ENCODE measurements at places on chromosomes 12 and 14.

DNA sequence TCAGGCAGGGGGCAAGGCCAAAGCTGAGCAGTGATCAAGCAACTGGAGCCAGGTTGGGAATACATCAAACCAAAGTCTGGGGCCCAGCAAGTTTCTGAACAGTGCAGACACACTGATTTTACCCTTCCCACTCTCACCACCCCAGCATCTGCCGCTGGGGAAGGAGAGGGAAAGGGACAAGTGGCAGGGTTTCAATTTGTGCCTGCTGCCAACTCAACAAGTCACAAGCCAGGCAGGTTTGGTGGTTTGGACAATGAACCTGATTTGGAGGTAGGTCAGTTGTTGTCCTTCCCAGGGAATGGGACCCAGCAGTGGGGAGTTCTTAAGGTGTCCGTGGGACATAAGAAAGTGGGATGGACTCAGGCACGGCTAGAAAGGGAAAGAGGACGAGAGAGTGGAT lies 151.9 kb upstream of the NOS1 start:
- DNase-seq: no peak

- no peak for DNase-seq
Measured at GRCh38 chr12:3520168-3520567, 29.2 kb downstream of the PRMT8 start.

GRCh38 chr12:106341086-106341877 lies 16.3 kb upstream of the POLR3B start:
- DNase-seq: no peak

DNA sequence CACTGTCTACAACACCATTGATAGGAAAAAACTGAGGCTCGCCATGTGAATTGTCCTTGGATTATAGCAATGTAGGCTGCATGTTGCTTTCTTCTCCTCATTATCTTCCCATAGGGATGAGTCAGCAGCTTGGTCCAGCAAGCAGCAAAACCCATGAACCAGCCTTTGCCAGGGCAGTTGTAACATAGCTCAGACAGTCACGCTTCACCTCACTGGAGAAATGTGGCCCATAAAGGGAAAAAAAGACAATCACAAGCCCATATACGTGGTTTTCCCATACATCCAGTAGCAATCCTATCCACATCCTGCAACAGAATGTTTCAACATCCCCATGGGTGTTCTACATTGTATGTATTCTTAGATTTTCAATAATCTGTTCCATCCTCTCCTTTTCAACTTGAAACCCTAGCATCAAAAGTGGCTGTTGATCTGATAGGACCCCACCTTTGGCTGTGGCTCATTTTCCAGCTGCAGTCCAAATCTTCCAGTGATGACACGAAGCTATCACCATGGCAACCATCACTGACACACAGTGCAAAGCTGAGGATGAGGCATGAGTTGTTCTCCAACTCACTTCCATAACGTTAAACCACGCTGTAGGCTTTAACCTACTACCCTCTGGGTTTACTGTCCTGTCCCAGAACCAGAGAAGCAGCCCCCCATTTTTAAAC lies 34.0 kb downstream of the GRIN2B start:
- DNase-seq: no peak

DNA sequence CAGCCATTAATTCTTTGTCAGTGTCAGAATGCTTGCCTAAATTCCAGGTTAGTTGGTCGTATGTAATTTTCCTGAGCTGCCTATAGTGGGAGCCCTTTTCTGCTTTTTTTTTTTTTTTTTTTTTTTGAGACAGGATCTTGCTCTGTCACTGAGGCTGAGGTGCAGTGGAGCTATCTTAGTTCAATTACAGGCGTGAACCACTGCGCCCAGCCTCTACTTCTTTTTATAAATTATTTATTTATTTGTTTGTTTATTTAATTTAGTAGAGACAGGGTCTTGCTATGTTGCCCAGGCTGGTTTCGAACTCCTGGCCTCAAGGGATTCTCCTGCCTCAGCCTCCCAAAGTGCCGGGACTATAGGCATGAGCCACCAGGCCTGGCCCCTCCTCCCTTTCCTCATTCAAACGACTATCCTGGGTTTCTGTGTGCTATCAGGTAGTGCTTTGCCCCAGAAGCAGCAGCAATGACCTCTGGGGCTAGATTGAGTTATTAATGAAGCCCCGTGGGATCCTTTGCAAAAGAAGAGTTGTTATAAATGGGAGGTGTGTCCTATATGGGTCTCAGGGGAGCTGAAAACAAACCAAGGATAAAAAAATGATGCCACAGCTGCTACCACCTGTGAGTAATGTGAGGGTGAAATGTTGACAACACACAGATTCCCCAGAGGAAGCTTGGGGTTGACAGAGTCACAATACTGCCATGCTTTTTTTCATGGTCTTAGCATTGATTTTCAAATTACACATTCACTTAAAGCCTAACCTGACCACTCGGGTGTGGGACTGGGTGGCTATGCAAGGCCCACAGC lies 34.6 kb upstream of the NFKBIA start:
- no peak for DNase-seq

Measured in stimulated activated CD4-positive, alpha-beta T cell treated with anti-CD3 and anti-CD28 coated beads, Interleukin-2, amount 100 ng/mL, for 4 hours (primary cell).